Stimulated activated CD8-positive, alpha-beta memory T cell treated with anti-CD3 and anti-CD28 coated beads, Interleukin-4, amount 100 ng/mL, for 1 hour (primary cell): ENCODE measurements at places on chromosomes 2 and 18.

GRCh38 chr18:57727952-57728807 is 74.9 kb downstream of the ATP8B1 start:
- no peak for DNase-seq

GRCh38 chr2:30149513-30149912 is 2.7 kb downstream of the YPEL5 start:
- DNase-seq = no peak

DNA sequence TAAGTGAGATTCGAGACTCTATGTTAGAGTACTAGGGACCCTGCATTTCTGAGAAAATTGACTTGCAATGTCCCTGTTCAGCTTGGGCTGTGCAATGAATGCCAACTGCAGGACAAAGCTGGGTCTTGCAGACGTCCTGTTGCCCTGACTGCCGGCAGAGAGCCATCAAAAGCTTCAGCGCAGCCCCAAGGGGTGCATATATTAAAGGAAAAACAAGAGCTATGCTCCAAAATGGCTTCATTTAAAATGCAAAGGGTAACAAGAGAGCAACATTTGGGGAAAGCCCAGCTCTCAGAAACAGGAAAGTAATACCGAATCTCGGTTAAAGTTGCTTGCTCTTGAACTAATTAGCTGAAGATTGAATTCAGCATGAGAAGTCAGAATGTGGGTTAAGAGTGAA is 110.9 kb upstream of the PNPT1 start:
- DNase-seq = no peak

- no peak for DNase-seq
Measured at GRCh38 chr2:95357717-95358280, 44.7 kb upstream of the FAHD2A start.

GRCh38 chr2:210456571-210456970 is 20.0 kb downstream of the LANCL1 start:
- DNase-seq = no peak

DNA sequence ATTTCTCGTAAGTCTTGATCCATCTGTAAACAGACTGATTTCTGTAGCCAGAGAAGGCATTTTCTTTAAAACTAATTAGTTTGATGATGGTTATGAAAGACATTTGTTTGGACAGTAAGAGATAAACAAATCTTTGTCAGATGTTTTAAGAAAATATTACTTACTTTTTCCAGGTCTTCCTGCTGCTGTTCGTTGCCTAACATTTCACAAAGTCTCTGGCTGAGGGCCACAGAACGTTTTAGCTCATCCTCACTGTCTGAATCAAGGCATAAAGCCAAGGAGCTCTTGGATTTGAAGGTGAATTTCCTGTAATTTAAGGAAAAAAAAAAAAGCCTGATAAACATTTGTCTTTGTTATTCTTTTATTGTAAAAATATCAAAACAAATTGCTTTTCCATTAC is 57.8 kb downstream of the VIL1 start:
- no peak for DNase-seq

GRCh38 chr2:206555721-206556120 is 86.6 kb upstream of the FAM237A start:
- DNase-seq = no peak

DNA sequence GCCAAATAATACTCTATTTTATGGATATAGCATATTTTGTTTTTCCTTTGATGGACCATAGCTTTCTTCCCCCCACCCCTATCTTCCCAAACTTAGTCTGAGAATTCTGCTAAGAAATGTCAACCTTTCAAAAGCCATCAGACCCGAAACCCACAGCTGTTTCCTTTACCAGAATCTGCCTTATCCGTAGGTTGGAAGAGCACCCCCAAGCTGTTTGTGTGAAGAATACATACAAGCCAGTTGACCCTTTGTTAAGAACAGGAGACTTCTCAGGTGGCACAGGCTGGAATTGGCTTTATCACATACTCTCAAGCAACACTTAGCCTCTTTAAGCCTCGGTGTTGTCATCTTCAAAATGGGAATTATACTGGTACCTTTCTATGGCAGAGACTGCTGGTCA is 135.1 kb downstream of the ACTR3 start:
- DNase-seq = no peak

GRCh38 chr18:58618822-58619595 is 9.9 kb downstream of the ALPK2 start:
- no peak for DNase-seq

GRCh38 chr2:222952204-222952603 is 91.4 kb downstream of the ACSL3 start:
- DNase-seq = no peak

- no peak for DNase-seq
Measured at GRCh38 chr2:157777427-157777826, 98.7 kb downstream of the ACVR1 start.

DNA sequence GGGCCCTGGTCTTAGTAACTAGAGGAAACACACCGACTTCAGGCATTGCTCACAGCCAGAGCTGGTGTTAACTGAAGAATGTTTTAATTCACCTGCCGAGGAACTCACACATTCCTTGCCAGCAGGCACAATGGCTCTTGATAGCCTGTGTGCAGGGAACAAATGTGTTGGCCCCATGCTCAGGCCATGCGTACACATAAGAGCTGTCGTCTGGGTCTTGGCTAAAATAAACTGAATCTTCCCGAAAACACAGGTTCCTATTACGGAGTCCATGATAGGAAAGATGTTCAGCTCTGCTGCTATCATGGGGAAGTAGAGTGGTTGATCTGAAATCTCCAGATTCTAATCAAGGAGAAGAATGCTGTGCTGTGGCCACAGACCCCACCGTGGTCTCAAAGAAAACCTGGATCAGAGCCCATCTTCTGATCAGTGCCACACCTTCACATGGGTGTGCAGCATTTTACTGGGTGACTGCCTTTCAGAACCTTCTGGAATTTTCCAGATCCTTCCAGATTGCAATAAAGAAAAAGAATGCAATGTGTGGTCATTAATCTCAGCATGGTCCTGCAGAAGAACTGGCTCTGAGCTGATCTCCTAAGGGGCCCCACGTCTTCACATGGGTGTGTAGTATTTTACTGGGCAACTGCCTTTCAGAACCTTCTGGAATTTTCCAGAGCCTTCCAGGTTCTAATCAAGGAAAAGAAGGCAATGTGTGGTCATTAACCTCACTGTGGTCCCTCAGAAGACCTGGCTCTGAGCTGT is 17.2 kb downstream of the MBP start:
- DNase-seq = no peak

DNA sequence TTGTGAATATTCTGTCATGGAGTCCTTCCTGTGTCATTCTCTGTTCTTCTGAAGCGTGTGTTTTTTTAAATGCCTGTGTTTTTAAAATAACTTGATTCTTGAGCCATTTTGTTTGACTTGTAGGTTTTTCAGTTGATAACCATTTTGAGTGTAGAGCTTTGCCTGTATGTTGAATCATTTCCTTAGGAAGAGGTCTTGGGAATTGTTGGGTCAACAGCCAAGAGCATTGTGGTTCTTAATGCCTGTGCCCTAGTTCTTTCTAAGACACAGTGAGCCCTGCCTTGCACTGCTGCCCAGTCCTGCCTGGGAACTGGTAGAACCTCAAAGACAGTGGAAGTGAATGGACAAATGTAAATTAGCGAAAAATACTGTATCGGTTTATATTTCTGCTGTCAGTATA is 25.9 kb downstream of the RAB12 start:
- no peak for DNase-seq

- DNase-seq = no peak
Measured at GRCh38 chr2:217049956-217050355, 190.1 kb upstream of the TNP1 start.

DNA sequence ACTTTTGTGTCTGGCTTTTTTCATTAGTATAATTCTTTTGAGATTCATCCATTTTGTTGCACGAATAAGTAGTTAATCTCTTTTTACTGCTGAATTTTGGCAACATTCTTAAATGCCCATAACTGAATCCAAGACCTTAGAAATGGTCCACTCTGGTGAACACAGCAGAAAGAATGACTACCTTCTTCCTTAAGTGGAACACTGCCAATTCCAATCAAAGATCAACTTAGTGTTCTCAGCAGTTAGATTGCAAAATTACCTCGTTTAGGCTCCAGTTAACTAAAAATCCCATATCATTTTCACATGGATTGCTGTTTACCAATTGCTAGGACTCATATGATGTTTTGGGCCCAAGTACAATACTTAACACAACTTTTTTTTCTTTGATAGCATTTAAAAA is 59.9 kb downstream of the MDH1 start:
- DNase-seq = no peak

DNA sequence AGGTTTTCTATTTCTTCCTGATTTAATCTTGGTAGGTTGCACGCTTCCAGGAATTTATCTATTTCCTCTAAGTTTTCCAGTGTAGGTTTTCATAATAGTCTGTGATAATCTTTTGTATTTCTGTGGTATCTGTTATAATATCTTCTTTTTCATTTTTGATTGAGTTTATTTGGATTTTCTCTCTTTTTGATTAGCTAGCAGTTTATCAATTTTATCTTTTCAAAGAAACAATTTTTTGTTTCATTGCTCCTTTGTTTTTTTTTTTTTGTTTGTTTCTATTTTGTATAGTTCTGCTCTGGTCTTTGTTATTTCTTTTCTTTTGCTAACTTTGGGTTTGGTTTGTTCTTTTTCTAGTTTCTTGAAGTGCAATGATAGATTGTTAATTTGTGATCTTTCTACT is 51.3 kb downstream of the G6PC2 start:
- DNase-seq = no peak

- no peak for DNase-seq
Measured at GRCh38 chr2:237474442-237474911, 12.6 kb upstream of the MLPH start.

- no peak for DNase-seq
Measured at GRCh38 chr2:60957643-60958042, 59.9 kb upstream of the PEX13 start.

DNA sequence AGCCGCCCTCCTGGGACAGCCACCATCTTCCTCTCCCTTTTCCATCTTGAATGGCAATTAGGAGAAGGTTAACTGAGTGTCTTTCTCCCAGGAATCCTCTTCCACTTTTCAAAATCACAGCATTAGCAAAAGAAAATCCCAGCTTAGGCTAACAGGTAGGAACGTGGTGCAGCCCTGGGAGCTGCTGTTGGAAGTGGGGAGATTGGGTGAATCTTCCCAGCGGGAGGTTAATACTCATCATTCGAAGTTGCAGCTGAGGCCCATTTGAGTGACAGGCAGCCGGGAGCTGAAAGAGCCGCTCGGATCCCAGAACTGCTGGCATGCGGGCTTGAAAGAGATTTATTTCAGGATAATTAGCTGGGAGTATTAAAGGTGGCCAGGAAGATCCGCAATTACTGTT is 306.0 kb downstream of the BCL11A start:
- DNase-seq = no peak

DNA sequence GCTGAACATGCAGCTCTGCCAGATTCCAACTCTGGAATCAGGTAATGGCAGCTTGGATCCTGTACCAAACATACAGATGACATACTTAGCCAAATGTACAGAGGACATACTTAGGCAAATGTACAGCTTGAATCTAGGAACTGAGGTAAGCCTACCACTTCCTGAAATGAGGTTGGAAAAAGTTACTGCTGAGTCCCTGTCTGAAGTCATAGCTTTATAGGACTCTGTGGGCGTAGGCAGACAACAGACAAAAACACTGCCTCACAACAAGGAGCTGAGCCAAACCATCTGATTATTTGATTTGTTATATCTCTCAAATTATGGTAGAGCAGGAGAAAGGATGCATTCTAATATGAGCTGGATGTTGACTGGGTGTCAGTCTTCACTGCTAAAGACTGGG is 290.2 kb upstream of the TCF4 start:
- no peak for DNase-seq

DNA sequence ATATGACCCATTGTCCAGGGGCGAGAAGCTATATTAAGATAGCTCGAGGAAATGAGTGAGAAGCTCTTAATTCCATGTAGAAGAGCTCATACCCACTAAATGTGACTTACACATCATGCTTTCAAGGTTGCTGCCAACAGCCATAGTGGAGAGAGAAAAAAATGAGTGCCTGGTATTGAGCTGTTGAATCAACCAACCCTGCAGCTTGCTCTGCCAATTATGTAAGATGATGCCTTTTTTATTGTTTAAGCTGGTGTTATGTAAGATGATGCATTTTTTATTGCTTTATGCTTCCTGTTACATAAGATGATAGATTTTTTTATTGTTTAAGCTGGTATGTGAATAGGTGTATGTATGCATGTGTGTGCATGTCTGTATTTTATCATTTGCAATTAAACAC is 228.2 kb downstream of the CCDC178 start:
- no peak for DNase-seq

DNA sequence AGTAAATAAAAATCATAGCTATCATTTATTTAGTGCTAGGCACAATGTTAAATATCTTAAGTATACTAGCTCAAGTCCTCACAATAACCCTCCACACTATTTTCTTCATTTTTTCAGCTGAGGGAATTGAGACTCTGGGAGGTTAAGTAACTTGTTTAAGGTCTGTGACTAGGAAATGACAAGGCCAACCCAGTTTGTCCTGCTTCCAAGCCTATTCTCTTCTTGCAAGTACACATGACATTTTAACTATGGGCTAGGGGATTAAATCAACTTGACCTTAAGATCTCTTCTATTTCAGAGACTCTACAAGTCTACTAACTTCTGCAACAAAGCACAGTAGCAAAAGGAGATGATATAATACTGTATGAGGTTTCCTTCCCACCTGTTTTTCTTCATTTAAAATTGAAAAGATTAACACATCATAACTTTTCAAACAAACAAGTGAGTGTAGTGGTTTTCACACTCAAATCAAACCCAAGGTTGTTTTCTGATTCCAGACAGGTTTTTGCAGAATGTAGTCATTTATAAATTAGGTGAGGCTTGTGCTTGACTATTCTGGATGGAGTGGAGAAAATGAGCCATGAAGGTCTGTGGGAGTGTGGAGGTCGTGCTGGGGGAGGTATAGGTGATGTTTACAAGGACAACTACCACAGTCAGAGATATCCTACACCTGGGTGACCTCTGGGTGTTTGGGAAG is 57.0 kb downstream of the CD28 start:
- no peak for DNase-seq
